ENCODE measurements at places on chromosomes 5 and 9. TPM values are rescaled to one million over a fixed set of nuclear protein-coding genes. Genes with fewer than 3 reads are reported as not detected.
A peak's percentile ranks its signal among the peaks of the same experiment; 100 is the strongest.

LCN1 gene
- not detected for total RNA-seq

- DNase-seq = no peak
Observed at GRCh38 chr9:8223861-8224260, 424.3 kb upstream of the DMAC1 start.

CNTRL gene
- 81.7 TPM for total RNA-seq

DNA sequence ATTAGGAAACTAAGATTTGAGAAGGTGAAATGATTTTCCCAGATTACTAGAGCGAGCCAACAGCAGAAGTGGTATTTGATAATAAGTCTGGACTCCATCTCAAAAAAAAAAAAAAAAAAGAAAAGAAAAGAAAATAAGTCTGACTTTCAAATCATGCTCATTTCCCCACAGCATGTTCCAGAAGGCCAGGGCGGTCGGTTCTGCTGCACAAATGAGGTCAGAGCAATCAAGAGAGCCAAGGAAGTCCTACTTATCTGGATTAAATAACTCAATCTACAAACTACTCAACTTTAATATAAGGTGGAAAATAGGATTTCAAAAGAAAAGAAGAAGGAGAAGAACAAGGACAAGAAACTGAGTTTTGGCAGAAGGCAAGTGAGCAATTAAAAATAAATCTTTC is 130.4 kb upstream of the RASA1 start:
- no peak for DNase-seq

- no peak for DNase-seq
Observed at GRCh38 chr5:157475432-157475831, 15.4 kb downstream of the NIPAL4 start.

HK3 gene
- total RNA-seq = not detected

GRCh38 chr5:142894315-142894714 is 124.1 kb downstream of the ARHGAP26 start:
- DNase-seq = no peak

DNA sequence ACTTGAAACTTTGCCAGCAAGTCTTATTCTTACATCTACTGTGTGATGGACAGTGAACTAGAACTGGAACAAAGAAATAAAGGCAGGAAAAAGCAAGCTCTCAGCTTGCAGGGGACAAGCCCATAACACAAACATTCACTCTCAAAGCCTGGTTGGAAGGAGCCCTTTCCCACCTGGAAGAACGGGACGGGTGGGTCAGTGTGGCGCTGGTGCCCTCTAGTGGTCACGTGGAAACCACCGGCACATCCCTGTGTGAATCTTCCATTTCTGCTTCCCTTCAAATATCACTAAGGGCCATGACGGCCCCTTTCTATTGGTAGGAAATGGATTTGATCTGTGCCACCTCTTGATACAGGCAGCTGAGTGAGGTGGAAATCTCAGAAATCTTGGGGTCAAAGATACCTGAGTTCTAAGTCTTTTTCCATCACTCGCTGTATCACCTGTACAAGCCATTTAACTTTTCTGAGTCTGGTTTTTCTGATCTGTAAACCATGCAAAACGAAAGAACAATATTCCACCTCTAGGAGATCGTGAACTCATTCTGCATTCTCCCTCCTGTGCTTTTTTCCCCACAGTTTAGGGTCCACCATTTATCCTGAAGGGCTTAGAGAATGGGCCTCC is 211.6 kb downstream of the MSX2 start:
- DNase-seq = peak; percentile 60

- DNase-seq = no peak
Observed at GRCh38 chr9:90629354-90629753, 13.3 kb downstream of the DIRAS2 start.

TLE4 gene
- total RNA-seq = 65.3 TPM

GRCh38 chr9:137227054-137227852 is at the start of gene RNF224:
TSS of gene RNF224 (plus strand) at chr9:137227502. CDS start at chr9:137228336, 834 bp downstream.
- peak; percentile 95 for DNase-seq

DNA sequence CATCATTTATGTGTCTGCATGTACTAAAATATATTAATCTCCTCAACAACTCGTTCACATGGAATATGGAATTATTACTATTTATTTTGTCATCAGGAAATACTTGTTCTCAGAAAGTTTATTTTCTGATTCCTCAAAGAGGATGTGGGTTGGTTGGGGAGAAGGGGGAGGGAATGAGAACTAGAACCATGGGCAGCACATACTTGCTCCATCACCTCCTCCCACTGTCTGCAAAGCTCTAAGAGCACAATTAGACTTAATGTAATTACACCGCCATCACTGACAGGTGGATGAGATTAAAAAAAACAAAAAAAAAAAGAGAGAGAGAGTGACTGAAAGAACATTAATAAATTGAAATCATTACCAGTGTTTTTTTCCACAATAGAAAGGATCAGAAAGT is 98.2 kb downstream of the OXCT1 start:
- no peak for DNase-seq

DNA sequence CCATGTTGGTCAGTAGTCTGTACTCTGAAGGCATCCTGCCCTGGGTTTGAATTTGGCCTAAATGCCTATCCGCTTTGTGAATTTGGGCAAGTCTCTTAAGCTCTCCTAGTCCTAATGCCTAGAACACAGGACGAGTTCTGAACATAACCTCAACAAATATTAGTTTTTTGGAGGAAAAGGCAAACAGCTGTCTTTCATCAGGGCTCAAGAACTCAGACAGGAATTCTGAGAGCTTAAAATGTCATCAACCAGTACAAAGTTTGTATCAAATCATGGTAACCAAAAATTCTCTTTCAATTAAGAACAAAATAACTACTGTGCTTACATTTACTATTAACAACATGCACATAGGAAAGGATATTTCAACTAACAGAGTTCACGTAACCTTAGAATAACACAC is 182.5 kb upstream of the PPP1R2B start:
- DNase-seq = no peak

Measured in Karpas-422 (cell line).